ENCODE measurements at places on chromosomes 16 and 17.

DNA sequence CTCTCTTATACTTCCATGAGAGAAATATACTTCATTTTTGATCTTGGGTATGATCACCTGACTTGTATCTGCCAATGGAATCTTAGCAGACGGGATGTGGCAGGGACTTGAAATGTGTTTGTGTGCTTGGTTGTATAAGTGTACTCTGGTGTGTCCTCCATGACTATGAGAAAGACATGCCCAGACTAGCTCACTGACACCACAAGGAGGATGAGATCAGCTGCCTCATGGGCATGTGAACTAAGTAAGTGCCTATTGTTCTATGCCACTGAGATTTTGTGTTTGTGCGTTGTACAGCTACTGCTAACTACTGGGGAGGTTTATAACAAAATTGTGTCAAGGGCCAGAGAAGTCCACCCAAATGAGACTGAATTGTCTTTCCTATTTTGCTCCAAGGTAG lies 402.2 kb upstream of the SALL1 start:
- DNase-seq = no peak

DNA sequence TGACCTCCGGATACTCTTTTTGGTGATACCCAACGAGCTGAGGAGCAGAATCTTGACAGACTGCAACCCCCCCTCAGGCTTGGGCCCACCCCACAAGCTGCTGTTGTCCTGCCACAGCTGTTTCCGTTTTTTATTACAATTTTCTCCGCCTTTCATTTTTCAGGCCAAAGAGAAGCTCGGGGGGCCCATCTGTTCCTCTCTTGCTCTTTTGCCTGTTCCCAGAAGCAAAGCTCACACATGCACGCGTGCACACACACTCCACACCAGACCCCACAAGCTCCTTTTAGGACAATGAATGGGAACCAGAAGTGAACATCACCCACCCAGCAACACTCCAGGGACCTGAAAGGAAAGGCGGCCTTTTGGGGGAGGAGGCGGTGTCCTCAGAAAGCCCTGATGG lies 16.3 kb downstream of the SOX9 start:
- no peak for DNase-seq

GRCh38 chr17:2847381-2848333 lies 51.4 kb downstream of the RAP1GAP2 start:
- no peak for DNase-seq

DNA sequence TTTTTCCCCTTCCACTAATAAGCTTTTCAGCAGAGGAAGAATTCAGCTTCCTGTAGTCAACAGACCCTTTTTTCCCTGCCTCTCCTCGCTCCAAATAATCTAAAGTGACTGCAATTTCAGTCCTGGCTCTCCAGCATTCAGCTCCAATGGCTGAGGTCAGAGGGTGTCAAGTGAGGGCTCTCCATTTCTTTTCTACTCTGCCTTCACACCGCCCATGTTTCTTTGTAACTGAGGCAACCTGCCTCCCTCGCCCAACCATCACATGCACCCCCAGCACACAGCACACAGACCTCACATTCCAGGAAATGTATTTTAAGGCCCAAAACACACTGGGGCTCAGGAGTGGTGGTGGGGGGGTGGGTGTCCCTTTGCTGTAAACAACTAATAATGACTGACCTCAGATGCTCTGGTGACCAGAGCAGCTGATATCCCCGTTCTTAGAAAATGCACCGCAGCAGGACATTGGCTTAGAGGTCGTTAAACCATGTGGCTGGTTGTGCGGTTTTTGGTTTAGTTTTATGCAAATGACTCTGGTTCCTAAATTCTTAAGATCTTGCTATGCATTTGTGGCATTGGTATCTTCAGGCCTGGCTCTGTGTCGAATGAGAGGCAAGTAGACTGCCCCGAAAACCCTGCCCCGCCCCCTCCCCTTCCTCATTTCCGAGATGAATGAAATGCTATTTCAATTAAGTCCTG lies 203.6 kb downstream of the ZFHX3 start:
- DNase-seq = no peak

DNA sequence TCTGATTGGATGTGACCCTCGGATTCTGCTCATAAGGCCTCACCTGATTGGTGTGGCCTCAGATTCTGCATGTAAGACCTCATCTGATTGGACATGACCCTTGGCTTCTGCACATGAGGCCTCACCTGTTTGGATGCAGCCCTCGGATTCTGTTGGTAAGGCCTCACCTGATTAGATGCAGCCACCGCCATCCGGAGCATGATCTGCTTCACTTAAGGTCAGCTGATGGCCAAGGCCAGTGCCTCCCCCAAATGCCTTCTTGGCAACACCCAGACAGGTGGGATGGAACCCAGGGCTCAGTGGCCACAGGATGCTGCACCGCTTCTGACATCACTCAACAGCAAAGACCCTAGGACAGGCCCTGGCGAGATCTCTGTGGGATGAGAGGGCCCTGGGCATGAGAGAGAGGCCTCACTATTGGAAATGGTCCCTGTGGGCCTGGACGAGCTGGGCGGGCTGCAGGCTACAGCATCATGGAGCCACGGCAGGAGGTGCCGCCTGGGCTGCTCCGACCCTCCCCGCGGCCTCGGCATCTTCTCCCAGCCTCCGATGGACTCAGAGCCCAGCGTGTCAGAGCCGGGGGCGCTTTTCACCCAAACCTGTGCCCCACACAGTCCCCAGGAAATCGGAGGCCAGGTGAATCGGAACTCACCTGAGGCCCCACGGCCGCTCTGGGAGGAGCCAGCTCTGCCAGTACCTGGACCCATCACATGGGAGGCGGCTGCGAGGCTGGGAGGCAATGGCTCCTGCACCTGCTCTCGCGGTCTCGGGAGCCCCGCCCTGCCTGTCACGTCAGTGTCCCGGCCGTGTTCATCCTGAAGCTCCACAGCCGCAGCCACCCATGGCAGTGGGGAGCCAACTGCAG lies 60.9 kb upstream of the ZNF469 start:
- no peak for DNase-seq

DNA sequence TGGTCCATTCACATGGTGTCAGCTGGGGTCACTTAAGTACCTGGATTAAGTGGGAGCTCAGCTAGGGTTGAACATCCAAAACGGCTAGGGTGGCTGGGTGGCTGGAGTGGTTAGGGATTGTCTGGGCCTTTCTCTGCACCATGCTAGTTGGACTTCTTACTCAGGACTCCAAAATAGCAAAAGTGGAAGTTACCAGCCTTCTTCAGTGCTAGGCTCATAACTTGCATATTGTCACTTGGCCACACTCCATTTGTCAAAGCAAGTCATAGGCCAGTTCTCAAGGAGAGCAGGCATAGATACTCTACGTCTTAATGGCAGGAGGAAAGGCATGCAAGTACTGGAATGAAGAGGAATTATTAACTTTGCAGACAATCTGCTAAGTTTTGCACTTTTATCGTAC lies 69.7 kb downstream of the ESRP2 start:
- DNase-seq = no peak

DNA sequence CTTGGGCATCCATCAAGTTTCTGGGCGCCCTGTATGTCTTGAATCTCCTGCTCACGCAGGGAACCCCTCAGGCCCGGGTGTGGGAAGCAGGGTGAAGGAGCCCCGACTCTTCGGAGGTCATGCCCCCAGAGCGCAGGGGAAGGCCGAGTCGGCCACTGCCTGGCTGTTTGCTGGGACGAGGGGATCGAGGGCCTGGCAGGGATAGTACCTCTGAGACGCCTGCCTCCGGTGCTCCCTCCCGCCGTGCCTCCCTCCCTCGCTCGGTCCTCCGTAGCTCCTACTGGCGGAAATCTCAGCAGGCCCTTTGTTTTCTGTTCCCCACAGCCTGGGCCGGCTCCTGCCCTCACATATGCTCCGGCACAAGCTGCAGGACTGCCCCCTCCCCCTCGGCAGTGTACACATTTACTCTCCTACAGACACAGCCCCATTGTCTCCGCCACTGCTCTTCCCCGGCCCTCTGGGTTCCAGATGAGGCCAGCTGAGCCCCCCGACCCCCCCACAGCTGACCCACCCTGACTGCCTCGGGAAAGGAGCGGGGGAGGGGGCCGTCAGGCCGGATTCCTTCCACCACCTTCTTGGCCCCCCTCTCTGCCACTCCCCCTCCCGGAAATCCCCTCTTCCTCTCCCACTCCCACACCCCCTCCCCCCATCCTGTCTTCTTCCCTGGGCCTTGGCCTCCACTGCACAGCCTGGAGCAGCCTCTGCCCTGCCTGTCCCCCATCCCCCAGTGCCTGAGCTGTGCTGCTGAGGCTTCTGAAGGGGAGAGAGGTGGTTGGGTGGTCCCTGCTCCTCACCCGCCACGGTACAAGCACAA lies 1.4 kb downstream of the TRAF4 start:
- peak; percentile 64 for DNase-seq

GRCh38 chr17:40074871-40075200 lies 12.1 kb downstream of the THRA start:
- no peak for DNase-seq

DNA sequence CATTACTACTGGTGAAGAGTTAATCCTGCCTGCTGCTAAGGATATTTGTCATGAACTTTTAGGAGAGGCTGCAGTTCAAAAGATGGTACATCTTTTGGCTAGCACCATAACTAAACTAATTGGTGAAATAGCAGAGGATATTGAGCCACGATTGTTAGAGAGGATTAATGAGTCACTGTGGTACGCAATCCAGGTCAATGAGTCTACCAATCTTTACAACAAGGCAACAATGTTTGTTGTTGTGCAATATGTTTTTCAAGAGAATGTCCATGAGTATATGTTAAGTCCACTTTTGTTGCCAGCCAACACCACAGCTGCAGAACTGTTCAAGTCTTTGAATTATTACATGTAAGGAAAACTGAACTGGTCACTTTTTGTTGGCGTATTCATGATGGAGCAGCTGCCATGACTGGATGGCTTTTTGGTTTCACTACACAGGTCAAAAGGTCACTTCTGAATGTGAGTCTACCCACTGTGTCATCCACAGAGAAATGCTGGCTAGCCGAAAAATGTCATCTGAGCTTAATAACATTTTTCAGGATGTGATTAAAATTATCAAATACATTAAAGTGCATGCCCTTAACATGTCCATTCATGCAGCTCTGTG lies 402.6 kb upstream of the KIF2B start:
- no peak for DNase-seq

DNA sequence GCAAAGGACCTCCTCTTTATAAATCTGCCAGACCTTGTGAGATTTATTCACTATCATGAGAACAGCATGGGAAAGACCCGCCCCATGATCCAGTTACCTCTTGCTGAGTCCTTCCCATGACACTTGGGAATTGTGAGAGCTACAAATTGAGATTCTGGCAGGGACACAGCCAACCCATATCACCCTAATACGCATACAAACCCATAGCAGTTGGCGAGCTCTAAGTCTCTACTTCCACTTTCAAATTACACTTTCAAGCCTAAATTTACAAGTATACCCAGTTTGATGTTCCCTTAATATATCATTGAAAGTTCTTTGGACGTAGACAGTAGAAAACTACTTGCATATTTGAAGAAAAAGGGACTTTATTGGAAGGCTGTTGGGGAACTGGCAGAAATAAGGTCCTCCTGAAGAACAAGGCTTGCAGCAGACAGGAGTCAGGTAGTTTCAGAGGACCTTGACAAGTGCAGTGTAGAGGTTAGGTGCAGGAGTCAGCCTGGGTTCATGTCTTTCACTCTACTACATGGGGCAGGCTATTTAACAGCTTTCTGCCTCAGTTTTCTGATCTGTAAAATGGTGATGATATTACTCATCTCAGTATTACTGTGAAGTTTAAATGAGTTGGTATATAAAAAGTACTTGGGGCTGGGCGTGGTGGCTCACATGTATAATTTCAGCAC lies 107.9 kb upstream of the EEF2KMT start:
- no peak for DNase-seq
